SJSA1 (cell line): ENCODE measurements at places on chromosomes 2 and 18. TPM values are rescaled to one million over a fixed set of nuclear protein-coding genes. Genes with fewer than 3 reads are reported as not detected.

DNA sequence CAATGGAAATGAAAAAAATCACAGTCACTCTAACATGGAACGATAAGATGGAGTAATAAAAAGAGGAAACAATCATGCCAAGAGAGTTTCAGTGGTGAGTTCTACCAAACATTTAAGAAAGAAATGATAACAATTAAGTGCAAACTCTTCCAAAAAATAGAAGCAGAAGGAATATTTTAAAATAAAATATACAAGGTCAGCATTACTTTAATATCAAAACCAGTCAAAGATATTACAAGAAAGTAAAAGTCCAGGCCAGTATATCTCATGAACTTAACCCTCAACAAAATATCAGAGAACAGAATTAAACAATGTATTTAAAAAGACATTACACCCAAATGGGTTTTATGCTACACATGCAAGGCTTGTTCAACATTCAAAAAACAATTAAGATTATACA lies 829.4 kb downstream of the TRIB2 start:
- no peak for DNase-seq

DNA sequence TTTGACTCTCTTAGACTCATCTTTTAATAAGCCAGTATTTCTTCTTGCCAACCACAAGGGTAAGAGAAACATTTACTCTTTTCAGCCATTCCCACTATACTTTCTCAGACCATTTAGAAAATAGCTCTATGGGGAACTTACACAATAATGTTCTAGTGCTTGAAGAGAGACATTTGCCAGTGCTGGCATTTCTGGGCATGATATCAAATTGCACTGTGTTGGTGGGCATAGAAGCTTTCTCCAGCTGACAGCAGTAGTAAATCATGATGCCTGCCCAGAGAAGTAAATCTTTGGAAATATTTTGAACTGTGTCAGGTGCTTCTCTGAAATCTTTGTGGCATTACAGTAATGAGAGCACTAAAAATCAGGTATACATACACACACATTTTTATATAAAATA lies 346.6 kb downstream of the CBLN2 start:
- no peak for DNase-seq

- no peak for DNase-seq
These were observed 175.6 kb upstream of the RAB6C start for GRCh38 chr2:129803871-129804270.

- no peak for DNase-seq
These were observed 77.4 kb downstream of the NAB1 start for GRCh38 chr2:190726255-190726654.

DNA sequence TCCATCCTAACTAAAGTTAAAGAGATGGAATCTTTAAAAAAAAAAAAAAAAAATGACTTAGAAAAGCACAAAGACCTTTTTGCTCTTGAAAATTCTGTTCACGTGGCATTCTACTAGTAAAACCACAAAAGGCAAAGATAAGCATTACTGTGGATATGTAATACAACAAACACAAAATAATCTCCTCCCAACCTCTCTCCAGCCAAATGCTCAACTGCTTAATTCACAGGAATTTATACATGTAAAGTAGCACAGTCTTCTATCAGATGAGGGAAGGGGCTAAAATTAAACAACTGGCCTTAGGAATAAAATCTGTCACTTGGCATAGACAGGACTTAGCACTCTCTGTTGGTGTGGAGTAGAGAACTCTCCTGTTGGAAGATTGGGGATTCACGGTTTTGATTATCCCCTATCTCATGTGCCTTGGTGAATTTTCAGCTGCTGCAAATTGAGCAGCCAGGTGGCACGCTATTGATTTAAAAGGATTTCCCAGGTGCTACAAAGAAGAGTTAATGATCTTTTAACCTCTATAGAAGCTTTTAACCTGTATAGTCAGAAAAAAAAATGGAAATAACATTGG lies 57.4 kb downstream of the ATIC start:
- no peak for DNase-seq

GRCh38 chr2:149860276-149860921 lies 272.8 kb upstream of the MMADHC start:
- peak; percentile 90 for DNase-seq

DNA sequence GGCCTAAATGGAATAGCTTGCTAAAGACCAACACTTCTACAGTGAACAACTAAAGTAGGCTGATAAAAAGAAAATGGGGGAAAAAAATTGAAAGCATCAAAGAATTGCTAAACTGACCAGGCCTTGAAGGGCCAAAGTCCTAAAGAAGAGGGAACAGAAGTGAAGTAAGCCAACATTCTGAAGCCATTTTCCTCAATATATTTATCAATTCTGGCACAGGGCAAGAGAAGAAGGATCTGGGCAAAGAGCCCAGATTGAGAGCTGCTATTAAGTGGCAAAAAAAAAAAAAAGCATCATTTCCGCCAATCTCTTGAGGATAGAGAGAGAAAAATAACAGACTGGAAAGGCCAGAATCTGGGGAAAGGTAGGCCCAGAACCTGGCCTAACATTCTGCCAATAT lies 25.7 kb downstream of the FANCL start:
- DNase-seq: no peak

GRCh38 chr2:46548103-46548486 lies 68.7 kb downstream of the TMEM247 start:
- DNase-seq: no peak

DNA sequence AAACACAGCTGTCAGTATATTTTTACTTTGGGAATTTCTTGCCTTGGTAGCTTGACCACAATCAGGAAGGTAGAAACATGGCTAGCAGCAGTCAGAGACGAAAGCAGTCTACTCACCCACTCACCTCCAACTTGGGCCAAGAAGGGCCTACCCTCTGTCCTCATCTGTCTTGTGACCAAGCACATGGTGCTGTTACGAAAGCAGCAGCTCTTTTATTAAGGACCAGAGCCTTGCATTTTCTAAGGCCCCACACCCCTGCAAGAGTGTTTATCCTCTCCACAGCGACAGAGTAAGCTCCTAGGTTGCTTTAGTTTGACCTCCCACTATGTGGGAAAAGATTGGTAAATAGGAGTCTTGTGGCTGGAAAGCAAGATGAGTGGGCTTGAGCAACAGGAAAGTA lies 31.3 kb upstream of the MSTN start:
- DNase-seq: no peak

DNA sequence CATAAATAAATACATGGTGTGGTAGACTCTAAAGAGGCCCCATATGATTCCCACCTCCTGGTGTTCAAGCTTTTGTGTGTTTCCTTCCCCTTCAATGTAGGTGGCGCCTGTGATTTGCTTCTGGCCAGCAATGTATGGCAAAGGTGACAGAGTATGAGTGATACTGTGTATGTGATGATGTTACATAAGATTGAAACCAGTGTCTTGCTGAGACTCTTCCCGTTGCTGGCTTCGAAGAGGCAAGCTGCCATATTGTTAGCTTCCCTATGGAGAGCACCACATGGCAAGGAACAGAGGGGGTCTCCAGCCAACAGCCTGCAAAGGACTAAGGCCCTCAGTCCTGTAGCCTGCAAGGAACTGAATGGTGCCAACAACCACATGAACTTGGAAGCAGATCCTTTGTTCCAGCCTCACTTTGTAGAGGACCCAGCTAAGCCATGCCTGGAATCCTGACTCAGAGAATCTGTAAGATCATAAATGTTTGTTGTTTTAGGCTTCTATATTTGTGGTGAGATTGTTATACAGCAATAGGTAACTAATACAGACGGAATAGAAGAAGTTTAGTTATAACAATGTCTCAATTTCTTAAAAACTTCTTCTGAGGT lies 1.7 kb upstream of the SMAD4 start:
- DNase-seq: no peak

GRCh38 chr2:238655974-238656722 lies 191.7 kb upstream of the TWIST2 start:
- no peak for DNase-seq

DNA sequence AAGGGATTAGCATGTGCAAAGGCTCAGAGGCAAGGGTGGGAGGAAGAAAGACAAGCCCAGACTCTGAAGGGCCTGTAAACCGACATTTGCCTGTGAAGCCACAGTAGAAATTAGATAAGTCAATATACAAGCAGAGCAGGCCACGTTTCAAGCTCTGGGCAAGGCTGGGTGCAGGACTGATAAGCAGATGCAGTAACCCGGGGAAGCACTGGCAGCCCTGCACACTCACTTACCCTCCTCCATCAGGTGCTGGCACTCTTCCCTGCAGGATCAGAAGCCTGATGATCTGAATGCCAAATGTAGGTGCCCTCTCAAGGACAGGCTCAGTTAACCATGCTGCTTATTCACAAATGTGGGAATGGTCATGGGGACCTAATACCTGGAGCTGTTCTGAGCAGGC lies 46.3 kb upstream of the RAB12 start:
- DNase-seq: no peak

GRCh38 chr2:118808429-118808809 lies 39.0 kb downstream of the EN1 start:
- DNase-seq: no peak

- DNase-seq: peak; percentile 34
These were observed 70.8 kb downstream of the QPCT start for GRCh38 chr2:37415128-37415820.

GRCh38 chr2:26073830-26074229 lies 39.9 kb downstream of the RAB10 start:
- DNase-seq: no peak

GRCh38 chr2:47255794-47256193 lies 100.7 kb upstream of the STPG4 start:
- DNase-seq: no peak

DNA sequence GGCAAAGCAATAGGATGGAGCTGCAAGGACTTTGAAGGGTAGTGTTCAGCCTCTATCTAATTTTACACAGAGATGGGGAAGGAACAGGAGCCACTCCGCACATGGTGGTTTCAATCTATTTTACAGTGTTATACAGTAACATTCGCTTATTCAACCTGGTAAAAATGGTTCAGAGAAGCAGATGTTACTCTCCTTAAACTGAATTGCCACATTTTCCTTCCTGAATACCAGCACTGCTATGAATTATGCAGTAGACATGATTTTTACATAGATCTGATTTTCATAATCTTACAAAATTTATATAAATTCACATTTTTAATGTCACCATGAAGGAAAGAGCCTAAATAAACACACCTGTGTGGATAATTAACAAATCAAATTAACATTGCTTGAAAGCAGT lies 85.0 kb downstream of the ITGA4 start:
- no peak for DNase-seq

- DNase-seq: no peak
These were observed 102.2 kb downstream of the PDE1A start for GRCh38 chr2:182324665-182325064.

GRCh38 chr18:56702946-56703345 lies 51.8 kb downstream of the WDR7 start:
- no peak for DNase-seq

- no peak for DNase-seq
These were observed 96.1 kb downstream of the HDAC4 start for GRCh38 chr2:239304533-239305221.

DNA sequence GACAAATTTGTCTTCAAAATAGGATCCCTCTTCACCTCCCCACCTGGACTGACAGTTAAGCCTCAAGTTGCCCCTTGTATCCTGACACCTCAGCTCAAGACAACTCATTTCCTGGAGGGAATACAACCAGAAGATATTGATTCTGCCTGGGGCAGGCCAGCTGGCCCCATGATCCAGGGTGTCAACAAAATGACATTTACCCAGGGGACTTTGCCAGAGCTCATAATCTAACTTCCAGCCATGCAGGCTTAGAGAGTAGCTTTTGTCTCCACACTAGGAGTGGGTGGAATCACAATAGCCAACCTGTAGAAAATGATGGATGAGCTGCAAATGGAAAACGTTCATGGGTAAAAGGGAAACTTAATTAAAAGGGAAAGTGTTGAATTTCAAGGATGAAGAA lies 220.1 kb upstream of the DPP10 start:
- no peak for DNase-seq

- DNase-seq: no peak
These were observed 54.0 kb downstream of the ERBB4 start for GRCh38 chr2:212484563-212485080.

GRCh38 chr2:229340086-229340760 lies 69.1 kb upstream of the PID1 start:
- no peak for DNase-seq

DNA sequence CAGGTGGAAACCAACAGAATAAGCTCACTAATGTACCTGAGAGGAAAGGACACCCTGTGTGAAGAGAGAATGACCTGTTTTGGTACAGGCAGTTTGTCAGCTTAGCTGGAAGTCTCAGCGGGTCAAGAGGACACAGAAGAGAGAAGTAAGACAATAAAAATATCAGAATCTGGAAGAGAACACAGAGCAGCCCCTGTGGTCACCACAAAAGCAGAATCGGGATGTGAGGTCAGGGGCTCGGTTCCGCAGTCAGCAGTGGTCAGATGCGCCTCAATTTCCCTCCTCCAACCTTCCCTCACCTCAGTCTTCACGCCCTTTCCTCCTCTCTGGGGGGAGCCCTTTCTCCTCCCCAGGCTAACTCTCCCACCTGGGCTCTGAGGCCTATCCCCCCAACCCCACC lies 122.9 kb downstream of the AFF3 start:
- no peak for DNase-seq

- no peak for DNase-seq
These were observed 323.9 kb upstream of the DSEL start for GRCh38 chr18:67840379-67840778.

DNA sequence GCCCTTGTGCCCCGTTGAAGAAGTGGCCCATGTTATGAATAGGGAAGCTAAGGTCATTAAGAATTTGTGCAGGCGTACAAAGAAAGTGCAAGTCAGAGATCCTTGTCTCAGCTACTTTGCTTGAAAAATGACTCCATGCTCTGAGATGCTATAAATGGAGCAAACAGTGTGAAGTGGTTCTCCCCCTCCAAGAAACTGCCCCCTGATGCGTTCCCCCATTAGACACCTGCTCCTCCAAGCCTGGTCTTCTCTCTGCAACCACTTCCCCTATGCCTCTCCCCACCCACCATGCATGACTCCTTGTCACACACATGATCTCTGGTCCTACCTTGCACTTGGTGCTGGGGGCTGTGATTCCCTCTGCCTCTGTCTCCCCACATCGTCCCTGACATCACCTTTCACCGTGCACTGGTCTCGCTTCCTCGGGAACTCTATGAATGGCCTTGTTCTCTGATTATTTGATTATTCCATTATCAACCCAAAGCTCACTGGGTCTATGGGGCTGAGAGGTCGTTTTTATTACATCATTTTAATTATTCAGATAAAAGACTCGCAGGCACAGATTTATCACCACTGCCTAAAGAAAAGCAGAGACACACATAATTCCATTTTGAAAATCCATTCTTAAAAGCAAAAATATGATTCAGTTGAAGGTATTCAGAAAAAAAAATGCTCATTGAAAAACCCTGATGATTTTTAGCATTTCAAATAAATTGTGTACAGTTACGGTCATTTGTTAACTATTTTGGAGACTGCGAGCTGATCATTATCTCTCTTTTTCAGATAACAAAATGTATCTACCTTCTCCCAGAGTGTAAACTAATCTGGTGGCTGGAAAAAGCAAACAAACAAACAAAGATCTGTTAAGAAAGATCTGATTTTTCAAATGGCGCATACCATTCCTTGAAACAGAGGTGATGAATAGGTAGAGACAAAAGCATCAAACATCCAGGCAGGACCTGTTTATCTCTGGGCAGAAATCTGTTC lies 294.9 kb downstream of the SOX11 start:
- no peak for DNase-seq

Gene ACKR3
- total RNA-seq: 4.3 and 8.5 TPM in 2 replicates

Gene TNP1
- not detected in 2 replicates for total RNA-seq

Gene SERPINB3
- total RNA-seq: not detected in 2 replicates

Gene ALLC
- total RNA-seq: not detected in 2 replicates

Gene SULT1C3
- not detected in 2 replicates for total RNA-seq

Gene RTKN
- total RNA-seq: 5.6 and 8.7 TPM in 2 replicates

Gene BCS1L
- total RNA-seq: 35.8 and 45.0 TPM in 2 replicates

Gene DSC2
- 1.3 and 1.6 TPM in 2 replicates for total RNA-seq
